Fibroblast of the aortic adventitia (primary cell): ENCODE measurements at places on chromosomes 3 and 15.

GRCh38 chr3:38101811-38102443 is 35.0 kb downstream of the ACAA1 start:
- DNase-seq = no peak

- no peak for DNase-seq
Measured at GRCh38 chr3:63386568-63386967, 108.5 kb downstream of the SYNPR start.

DNA sequence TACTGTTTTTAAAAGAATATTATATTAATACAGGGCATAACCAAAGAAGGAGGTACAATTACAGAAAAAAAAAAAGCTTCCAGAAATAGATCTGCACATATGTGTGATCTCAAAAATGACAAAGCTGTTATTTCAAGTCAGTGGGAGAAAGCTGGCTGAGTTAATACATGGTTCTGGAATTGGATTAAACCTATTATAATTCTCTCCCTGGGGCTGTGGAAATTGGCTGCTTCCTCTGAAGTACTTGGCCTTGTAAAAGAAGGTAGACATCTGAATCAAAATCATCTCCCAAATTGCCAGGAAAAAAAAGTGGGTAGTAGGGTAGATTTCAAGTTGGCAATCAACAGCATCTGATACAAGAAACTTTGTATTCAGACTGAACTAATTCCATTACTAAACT is 723.9 kb upstream of the ALCAM start:
- DNase-seq = peak; percentile 64

GRCh38 chr3:37859908-37860199 is 1.8 kb upstream of the CTDSPL start:
- DNase-seq = no peak

DNA sequence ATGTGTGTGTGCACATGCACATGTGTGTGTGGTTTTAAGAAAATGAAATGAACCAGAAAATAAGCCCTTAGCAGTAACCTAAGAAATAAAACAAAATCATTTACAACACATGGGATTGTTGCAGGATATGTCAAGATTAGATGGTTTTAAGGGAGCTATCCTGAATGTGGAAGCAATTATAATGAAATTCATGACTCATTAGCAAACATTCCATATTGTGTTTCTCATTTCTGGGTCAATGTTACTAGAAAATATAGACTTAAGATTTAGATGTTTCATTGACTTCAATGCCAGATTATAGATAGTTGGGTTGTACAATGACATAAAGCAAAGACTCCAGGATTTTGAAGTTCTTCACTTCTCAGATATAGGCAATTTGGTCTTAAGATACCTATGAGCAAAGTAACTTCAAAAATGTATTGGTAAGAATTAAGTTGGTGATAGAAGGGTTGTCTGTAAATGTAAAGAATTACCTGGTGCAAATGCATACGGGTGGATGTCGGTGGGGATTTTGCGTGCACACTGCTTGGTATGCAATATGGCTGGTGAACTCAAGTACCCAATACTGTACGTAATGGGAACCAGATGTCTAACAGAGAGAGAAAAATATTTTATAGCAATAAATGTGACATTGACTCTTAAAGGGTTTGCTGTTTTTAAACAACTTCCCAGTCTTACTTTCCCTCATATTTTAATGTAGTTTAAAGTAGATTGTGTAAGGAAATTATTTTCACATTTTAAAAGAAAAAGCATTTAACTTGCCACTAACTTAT is 53.9 kb upstream of the NR2F2 start:
- DNase-seq = peak; percentile 77
